ENCODE measurements at places on chromosomes 6 and 20. TPM values are rescaled to one million over a fixed set of nuclear protein-coding genes. Genes with fewer than 3 reads are reported as not detected.

ENPP3 gene
- 3.6 TPM for total RNA-seq

DNA sequence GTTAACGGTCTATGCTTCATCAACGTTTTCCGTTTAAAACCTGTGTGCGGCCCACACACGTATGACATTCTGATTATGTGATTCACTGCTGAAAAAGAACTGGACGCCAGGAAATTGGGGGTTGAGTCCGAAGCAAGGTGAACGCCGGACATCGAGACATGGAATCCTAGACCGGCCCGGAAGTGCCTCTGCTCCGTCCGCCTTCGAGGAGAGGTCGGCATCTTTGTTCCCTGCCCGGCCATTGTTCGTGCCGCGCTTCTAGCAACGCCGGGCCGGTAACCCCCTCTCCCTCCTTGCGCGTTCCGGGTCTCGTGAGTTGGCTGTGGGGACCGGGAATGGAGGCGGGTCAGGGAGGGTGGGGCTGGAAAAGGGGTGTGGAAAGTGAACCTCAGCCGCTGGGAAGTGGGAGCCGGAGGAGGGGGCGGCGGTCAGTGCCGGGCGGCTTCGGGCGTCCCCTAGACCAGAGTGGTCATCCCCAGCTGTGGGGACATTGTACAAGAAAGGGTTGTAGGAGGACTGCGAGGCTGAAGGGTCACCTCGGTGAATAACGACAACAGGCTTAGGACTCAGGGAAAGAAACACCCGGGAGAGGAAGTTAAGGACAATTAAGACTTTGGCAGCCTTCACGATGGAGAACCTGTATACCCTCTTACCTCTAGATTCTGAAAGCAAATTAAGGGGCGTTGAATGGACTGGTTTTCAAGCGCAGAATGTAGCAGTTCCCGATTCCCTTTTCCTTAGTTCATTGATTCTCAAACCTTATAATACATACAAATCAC is at the start of gene ZSCAN9:
Gene ZSCAN9 (plus strand): TSS at position 220 of the 779 bp plus-strand sequence. CDS start 1,810 bp downstream, outside the sequence.
- DNase-seq = peak; percentile 64

GRCh38 chr6:157951828-157952227 is 29.8 kb upstream of the SYNJ2 start:
- no peak for DNase-seq

DNA sequence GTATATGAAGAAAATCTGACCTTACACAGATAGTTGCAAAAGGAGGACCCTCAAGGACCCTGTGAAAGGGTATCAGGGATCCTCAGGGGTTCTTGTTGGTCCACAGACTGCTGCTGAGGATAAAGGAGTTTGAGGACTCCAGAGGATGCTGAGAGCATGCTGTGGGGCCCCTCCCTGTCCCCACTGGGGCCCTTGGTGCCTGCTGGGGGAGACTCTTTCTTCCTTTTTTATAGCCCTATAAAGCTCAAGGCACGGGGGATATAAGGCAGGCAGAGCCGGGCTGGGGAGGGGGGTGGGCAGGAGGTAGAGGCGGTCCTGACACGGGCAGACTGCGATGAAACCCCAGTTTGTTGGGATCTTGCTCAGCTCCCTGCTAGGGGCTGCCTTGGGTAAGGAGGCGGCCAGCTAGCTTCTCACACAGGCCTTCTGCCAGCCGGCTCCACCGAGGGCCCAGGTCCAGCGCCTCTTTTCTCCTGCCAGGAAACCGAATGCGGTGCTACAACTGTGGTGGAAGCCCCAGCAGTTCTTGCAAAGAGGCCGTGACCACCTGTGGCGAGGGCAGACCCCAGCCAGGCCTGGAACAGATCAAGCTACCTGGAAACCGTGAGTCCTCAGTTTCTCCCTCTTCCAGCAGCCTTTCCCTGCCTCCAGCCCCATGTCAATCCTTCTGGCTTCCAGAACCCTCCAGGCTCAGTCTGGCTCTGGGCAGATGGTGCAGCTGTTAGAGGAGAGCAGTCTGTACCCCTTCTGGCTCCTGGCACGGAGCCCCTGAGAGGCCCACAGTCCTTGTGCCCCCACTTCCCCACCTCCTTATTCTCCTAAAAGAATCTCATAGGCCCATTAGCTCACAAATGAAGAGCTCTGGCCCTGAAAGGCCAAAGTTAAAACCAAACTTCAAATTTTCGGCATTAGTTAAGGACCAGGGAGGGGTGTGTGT is at the start of gene LY6G6D:
Gene LY6G6D (plus strand): TSS at position 327 of the 937 bp plus-strand sequence. CDS start 8 bp downstream, at position 335.
- DNase-seq = no peak

Data from activated T-cell treated with anti-CD3 and anti-CD28 coated beads, Interleukin-2, amount 50 U/mL, for 72 hours (primary cell).